Epithelial cell of proximal tubule (primary cell): ENCODE measurements at places on chromosomes 7 and 10. TPM values are rescaled to one million over a fixed set of nuclear protein-coding genes. Genes with fewer than 3 reads are reported as not detected.

DNA sequence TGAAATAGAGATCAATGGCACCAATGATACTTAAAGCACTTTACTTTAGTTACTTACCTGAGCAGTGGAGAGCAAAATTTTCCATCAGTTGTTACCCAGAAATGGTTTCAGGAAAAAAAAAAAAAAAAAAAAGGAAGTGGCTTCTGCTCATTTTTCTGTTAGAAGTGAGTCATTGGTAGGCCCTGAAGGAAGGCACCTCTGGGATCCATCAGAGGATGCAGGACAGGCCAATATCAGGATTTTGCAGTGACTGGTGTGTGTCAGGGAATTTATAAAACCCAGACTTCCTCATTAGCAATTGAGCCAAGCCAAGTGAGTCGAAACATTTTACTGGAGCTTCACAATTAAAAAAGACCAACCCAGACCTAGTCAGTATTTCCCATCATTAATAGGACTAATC is 2.3 kb upstream of the SMIM30 start:
- no peak for DNase-seq

DNA sequence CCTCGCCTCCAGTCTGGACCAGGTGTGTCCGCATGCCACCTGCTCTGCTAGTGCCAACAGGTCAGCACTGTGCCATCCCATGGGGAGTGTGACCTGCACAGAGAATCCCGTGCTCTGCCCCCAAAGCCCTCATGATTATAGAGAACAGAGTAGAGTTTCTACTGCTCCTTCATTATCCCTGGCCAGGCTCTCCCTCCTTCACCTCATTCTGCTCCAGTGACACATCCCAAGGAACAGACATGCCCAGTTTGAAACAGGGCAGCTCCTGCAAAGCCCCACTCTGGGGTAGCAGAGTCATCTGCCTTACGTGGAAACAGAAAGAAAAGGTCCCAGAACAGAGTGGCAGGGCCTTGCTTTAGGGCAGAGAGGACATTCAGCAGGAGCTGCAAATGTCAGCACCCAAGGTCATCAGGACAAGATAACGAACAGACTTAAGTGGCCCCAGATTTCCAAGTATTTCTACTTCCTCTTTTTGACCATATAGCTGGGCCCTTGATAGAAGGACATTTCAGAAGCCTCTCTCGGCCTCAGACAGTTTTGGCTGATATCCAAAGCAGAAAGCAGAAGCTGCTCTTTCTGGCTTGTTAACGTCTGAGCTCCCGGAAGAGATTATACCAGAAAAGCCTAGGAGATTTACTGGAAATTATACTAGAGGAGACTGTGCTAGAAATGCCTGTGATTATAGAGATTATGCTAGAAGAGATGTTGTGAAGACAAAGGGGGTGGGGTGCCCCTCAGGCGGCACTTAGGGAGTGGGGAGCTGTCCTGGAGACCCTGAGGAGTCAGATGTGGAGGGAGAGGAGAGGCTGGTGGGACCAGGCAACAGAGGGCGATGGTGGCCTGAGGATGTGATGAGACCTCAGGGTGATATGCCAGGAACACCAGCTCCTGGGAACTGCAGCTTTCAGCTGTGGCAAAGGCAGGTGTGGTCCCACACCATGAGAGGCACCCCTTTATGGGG is 12.6 kb downstream of the TMEM176B start:
- no peak for DNase-seq

The FGFBP3 gene
- 0.12 and 1.2 TPM in 2 replicates for total RNA-seq

- no peak for DNase-seq
Measured at GRCh38 chr7:67896721-67897120, 900.1 kb downstream of the TYW1 start.
